Sigmoid colon (tissue), 7 donors: ENCODE measurements at places on chromosomes 2 and 18. TPM values are rescaled to one million over a fixed set of nuclear protein-coding genes. Genes with fewer than 3 reads are reported as not detected.
A peak's percentile ranks its signal among the peaks of the same experiment; 100 is the strongest.

DNA sequence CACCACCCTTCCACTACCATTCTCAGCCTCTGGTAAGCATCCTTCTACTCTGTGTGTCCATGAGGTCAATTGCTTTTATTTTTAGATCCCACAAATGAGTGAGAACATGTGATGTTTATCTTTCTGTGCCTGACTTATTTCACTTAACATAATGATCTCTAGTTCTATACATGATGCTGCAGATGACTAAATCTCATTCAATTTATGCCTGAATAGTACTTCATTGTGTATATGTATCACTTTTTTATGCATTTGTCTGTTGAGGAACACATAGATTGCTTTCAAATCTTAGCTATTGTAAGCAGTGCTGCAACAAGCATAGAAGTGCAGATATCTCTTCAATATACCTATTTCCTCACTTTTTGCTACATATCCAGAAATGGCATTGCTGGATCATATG, 733.3 kb downstream of the SUCLG1 start:
- no peak overlapping the region for H3K4me3 ChIP-seq
- no peaks in the 10 kb centered on the region for H3K27me3 ChIP-seq
- DNase-seq, result no peak
- no peaks in the 10 kb centered on the region for H3K4me1 ChIP-seq
- no peak overlapping the region for H3K27ac ChIP-seq
- H3K36me3 ChIP-seq, result no peaks in the 10 kb centered on the region

- no peaks in the 10 kb centered on the region for H3K36me3 ChIP-seq
- no peaks in the 10 kb centered on the region for H3K27me3 ChIP-seq
- H3K4me3 ChIP-seq, result no peak overlapping the region
- no peak overlapping the region for H3K27ac ChIP-seq
Observed at GRCh38 chr2:15693926-15694588, 102.4 kb downstream of the DDX1 start.

DNA sequence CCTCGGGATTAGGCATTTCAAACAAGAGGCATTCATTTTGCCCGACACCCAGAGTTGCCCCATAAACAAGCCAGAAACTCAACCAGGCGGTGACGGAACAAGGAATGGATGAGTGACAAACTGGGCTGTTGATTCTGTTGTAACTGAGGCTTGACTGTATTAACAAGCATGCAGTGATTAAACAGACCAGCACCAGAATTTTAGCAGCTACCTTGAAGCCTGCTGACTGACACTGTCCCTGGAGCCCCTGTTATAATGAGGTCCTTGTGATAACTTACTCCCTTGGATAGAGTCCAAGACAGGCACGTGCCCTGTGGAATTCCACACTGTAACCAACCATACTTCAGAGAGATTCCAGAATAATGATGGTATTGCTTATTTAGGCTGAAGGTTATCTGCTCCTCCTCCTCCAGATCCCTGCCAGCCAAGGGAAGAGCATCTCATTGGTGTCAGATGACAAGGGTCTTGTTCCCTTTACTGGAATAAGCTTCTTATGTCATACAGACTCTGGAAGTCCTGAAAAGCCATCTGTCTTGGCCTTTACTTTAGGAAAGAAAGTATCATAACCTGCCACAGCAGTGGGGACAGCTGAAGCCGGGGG, 97.1 kb upstream of the RMDN2 start:
- H3K27me3 ChIP-seq, result no peaks in the 10 kb centered on the region
- no peak overlapping the region for H3K27ac ChIP-seq
- H3K36me3 ChIP-seq, result no peaks in the 10 kb centered on the region
- H3K4me3 ChIP-seq, result no peak overlapping the region
- peaks cover 20% of the 10 kb centered on the region for H3K4me1 ChIP-seq

- no peaks in the 10 kb centered on the region for H3K27me3 ChIP-seq
- H3K27ac ChIP-seq, result no peak overlapping the region
- no peak for DNase-seq
- no peaks in the 10 kb centered on the region for H3K36me3 ChIP-seq
- H3K4me3 ChIP-seq, result no peak overlapping the region
- no peaks in the 10 kb centered on the region for H3K4me1 ChIP-seq
Observed at GRCh38 chr2:142997231-142997630, 119.8 kb downstream of the KYNU start.

- no peaks in the 10 kb centered on the region for H3K36me3 ChIP-seq
- H3K27ac ChIP-seq, result peak overlapping the region; percentile 71
- DNase-seq, result no peak
- peaks cover 6% of the 10 kb centered on the region for H3K4me1 ChIP-seq
- no peaks in the 10 kb centered on the region for H3K27me3 ChIP-seq
- H3K4me3 ChIP-seq, result no peak overlapping the region
Observed at GRCh38 chr18:9642799-9643462, 28.6 kb upstream of the PPP4R1 start.

- H3K27me3 ChIP-seq, result no peaks in the 10 kb centered on the region
- no peaks in the 10 kb centered on the region for H3K36me3 ChIP-seq
- no peak overlapping the region for H3K4me3 ChIP-seq
- no peak overlapping the region for H3K27ac ChIP-seq
Observed at GRCh38 chr2:225137971-225138370, 95.7 kb upstream of the DOCK10 start.

GRCh38 chr2:199470361-199470671, 12.6 kb upstream of the SATB2 start:
- H3K4me1 ChIP-seq, result peaks cover 28% of the 10 kb centered on the region
- H3K27me3 ChIP-seq, result peaks cover 98% of the 10 kb centered on the region
- DNase-seq, result no peak
- no peaks in the 10 kb centered on the region for H3K36me3 ChIP-seq
- H3K27ac ChIP-seq, result no peak overlapping the region
- no peak overlapping the region for H3K4me3 ChIP-seq

The KANSL1L gene
- 48.1 TPM for total RNA-seq

DNA sequence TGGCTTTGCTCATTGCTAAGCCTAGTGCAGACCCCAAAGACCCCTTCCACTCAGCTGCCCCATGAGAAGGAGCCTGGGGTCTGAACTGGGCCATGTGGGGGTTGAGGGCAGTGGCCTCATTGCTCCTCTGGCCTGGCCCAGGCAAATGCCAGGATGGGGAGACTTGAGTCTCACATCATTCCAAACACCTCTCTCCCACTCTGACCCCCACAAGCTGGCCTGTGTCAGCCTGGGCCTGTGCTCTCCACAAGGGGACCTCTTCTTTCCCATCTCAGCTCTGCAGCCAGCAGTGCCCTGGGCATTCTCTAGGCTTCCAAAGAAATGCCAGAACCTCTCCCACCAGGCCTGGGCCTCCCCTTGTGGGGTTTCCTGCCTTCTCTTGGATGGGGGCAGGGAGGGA, 45.8 kb upstream of the OTOF start:
- H3K27me3 ChIP-seq, result no peaks in the 10 kb centered on the region
- H3K4me3 ChIP-seq, result no peak overlapping the region
- peak; percentile 25 for DNase-seq

DNA sequence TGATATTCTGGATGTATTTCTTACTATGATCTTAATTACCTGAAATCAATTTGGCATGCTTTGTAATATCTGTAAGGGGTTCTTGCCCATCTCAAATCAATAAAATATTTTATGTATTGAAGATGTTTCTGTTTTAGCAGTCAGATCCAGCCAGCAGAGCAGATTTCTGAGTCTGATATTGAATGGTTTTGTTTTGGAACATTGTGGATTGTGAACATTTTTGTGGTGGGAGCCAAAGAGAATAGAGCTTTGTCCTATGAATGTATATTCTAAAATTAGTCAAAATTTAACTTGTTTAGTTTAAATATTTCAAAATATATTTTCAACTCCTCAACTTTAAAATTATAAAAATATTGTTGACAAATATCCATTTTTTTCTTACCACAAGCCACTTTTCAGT, 197.0 kb downstream of the UBE2E3 start:
- no peak overlapping the region for H3K27ac ChIP-seq
- no peaks in the 10 kb centered on the region for H3K27me3 ChIP-seq
- no peak for DNase-seq
- H3K4me1 ChIP-seq, result peaks cover 7% of the 10 kb centered on the region
- no peaks in the 10 kb centered on the region for H3K36me3 ChIP-seq

GRCh38 chr2:25123682-25124081, 44.7 kb downstream of the POMC start:
- no peak overlapping the region for H3K4me3 ChIP-seq
- no peaks in the 10 kb centered on the region for H3K27me3 ChIP-seq
- no peak for DNase-seq
- H3K4me1 ChIP-seq, result no peaks in the 10 kb centered on the region
- no peaks in the 10 kb centered on the region for H3K36me3 ChIP-seq

GRCh38 chr2:237932731-237933131, 34.1 kb upstream of the UBE2F start:
- peak overlapping the region; percentile 28 for H3K27ac ChIP-seq
- no peaks in the 10 kb centered on the region for H3K27me3 ChIP-seq
- H3K36me3 ChIP-seq, result no peaks in the 10 kb centered on the region
- no peak overlapping the region for H3K4me3 ChIP-seq
- H3K4me1 ChIP-seq, result peaks cover 19% of the 10 kb centered on the region

The C2orf74 gene
- total RNA-seq, result 26.3 TPM

- H3K36me3 ChIP-seq, result no peaks in the 10 kb centered on the region
- H3K27ac ChIP-seq, result no peak overlapping the region
- H3K4me3 ChIP-seq, result no peak overlapping the region
- H3K4me1 ChIP-seq, result no peaks in the 10 kb centered on the region
- H3K27me3 ChIP-seq, result no peaks in the 10 kb centered on the region
Observed at GRCh38 chr2:105254531-105255210, 13.1 kb downstream of the GPR45 start.

DNA sequence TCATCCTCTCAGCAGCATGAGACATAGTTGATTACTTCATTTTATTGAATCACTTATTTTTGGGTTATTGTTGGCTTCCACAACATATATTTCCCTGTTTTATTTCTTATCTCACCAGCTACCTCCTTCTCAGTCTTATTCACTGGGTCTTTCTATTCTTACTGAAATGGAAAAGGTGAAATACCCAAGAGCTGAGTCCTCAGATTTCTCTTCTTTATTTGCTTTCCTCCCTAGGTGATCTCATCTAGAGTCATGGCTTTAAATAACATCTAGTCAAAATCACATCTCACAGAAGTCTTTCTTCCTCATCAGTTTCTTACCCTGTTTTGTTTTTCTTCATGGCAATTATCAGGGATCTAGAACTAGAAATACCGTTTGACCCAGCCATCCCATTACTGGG, 105.0 kb upstream of the RBBP8 start:
- H3K36me3 ChIP-seq, result no peaks in the 10 kb centered on the region
- no peaks in the 10 kb centered on the region for H3K27me3 ChIP-seq
- no peaks in the 10 kb centered on the region for H3K4me1 ChIP-seq
- DNase-seq, result no peak

DNA sequence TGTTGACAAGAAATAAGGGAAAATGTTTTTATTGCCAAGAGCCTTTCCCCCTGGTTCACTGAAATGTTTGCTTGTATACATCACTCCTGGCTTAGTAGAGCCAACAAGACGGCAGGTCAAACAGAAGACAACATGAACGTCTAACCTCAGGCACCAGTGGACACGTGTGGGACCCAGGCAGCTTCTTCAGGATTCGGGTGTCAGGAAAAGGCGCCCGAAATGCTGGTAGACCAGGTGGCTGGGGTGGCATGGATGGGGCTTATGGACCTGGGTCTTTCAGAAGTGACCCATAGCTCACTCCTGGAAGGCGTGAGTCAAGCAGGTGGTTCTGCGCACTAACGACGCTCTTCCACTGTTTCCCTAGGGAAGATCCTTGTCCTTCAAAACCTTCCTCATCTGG, 23.3 kb upstream of the NFATC1 start:
- no peaks in the 10 kb centered on the region for H3K4me1 ChIP-seq
- peaks cover 22% of the 10 kb centered on the region for H3K36me3 ChIP-seq
- H3K27me3 ChIP-seq, result no peaks in the 10 kb centered on the region
- H3K4me3 ChIP-seq, result no peak overlapping the region

The UBXN4 gene
- 58.9 TPM for total RNA-seq

The UGT1A4 gene
- not detected for total RNA-seq

GRCh38 chr2:168744844-168745243, 57.6 kb upstream of the NOSTRIN start:
- no peak overlapping the region for H3K4me3 ChIP-seq
- no peaks in the 10 kb centered on the region for H3K4me1 ChIP-seq
- no peaks in the 10 kb centered on the region for H3K27me3 ChIP-seq
- DNase-seq, result no peak
- H3K27ac ChIP-seq, result no peak overlapping the region
- H3K36me3 ChIP-seq, result no peaks in the 10 kb centered on the region

- H3K27ac ChIP-seq, result no peak overlapping the region
- H3K36me3 ChIP-seq, result no peaks in the 10 kb centered on the region
- DNase-seq, result no peak
- H3K4me1 ChIP-seq, result no peaks in the 10 kb centered on the region
Observed at GRCh38 chr2:141554810-141555209, 576.0 kb downstream of the LRP1B start.
